ENCODE measurements at places on chromosomes 5 and 9. TPM values are rescaled to one million over a fixed set of nuclear protein-coding genes. Genes with fewer than 3 reads are reported as not detected.

- no peak overlapping the region for H3K27ac ChIP-seq
- H3K4me1 ChIP-seq: no peaks in the 10 kb centered on the region
- no peak overlapping the region for H3K4me3 ChIP-seq
- no peak for DNase-seq
- H3K27me3 ChIP-seq: no peaks in the 10 kb centered on the region
Measured at GRCh38 chr9:96131825-96132224, 170.2 kb downstream of the HSD17B3 start.

DNA sequence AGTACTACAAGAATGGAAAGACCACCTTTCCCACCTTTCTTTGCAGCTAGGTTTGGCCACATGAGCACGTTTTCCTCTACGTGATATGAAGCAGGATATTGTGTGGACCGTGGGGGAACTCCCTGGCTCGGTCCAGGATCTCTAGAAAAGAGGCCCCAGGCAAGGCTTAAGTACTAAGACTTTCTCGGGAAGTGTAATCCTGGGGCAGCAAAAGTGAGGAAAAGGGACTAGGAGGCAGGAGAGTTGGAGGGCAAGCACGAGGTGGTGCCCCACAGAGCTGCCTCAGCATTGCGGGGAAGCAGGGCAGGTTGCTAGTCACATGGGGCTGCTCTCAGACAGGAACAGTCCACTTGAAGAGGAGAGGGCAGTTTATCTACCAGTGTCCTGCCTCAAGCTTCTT is 235.1 kb downstream of the GADD45G start:
- H3K36me3 ChIP-seq: no peaks in the 10 kb centered on the region
- no peak overlapping the region for H3K27ac ChIP-seq
- no peak for DNase-seq
- H3K4me3 ChIP-seq: no peak overlapping the region
- peaks cover 2% of the 10 kb centered on the region for H3K4me1 ChIP-seq

GRCh38 chr5:142743592-142744441 is 26.4 kb upstream of the ARHGAP26 start:
- H3K4me1 ChIP-seq: peaks cover 24% of the 10 kb centered on the region
- DNase-seq: no peak
- no peaks in the 10 kb centered on the region for H3K36me3 ChIP-seq
- no peaks in the 10 kb centered on the region for H3K27me3 ChIP-seq
- peak overlapping the region; percentile 68 for H3K27ac ChIP-seq

The ANKRD55 gene
- not detected for polyA plus RNA-seq

The PAM gene
- polyA plus RNA-seq: 507 TPM
